ENCODE measurements at places on chromosomes 4 and X. TPM values are rescaled to one million over a fixed set of nuclear protein-coding genes. Genes with fewer than 3 reads are reported as not detected.

Gene CWH43
- not detected for total RNA-seq

DNA sequence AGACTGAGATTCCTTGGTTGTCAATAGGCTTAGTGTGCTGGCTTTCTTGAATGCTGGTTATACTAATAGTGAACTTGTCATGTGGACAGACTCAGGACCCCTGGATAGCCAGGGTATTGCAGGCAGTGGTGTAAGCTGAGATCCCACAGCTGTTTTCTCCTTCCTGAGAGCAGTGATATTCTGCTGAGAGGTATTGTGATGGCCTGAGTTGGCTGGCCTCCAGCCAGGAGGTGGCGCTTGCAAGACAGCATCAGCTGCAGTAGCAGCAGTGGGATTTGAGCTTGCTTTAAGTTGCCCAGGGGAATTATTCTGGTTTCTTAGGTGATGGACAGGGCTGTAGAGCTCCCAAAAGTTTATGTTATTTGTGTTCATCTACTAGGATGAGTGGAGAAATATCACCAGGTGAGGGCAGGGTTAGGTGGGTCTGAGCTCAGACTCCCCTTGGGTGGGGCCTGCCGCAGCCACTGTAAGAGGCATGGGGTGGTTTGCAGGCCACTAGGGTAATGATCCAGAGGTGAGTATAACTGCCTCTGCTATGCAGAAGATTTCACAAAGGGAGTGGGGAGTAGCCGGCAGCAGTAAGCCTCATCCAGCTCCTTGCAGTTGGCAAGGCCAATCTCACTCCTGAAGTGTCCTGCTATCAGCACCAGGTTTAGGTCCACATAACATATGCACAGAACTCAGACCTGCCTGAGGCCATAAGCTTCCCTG lies 66.2 kb downstream of the IL15 start:
- no peak for DNase-seq

DNA sequence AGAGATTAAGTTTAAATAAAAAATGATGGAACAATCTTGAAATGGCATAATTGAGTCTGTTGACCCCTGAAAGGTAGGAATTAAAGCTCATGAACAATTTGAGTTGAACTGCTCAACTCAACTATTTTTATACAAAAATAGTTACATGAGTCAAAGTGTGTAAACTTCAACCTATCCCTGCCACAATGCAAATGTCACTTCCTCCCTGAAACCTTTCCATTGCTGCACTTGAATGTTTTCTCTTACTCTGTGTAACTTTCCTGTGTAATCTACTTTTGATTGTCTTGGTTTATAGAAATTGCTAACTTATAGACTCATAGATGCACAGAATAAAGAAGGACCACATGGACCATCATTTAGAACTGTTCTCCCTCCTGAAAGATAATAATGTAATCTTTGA lies 218.5 kb downstream of the GBA3 start:
- DNase-seq: no peak

GRCh38 chr4:63786171-63786570 lies 623.1 kb downstream of the TECRL start:
- no peak for DNase-seq

Gene ARL9
- 0.46 TPM for total RNA-seq

Gene FRMD7
- total RNA-seq: not detected

GRCh38 chrX:20664774-20665173 lies 398.1 kb upstream of the RPS6KA3 start:
- no peak for DNase-seq

- DNase-seq: no peak
These were observed 10.6 kb upstream of the HMX1 start for GRCh38 chr4:8882239-8882638.

- DNase-seq: no peak
These were observed 84.0 kb downstream of the LPAR4 start for GRCh38 chrX:78831523-78831922.

Gene FRMPD4
- total RNA-seq: not detected

DNA sequence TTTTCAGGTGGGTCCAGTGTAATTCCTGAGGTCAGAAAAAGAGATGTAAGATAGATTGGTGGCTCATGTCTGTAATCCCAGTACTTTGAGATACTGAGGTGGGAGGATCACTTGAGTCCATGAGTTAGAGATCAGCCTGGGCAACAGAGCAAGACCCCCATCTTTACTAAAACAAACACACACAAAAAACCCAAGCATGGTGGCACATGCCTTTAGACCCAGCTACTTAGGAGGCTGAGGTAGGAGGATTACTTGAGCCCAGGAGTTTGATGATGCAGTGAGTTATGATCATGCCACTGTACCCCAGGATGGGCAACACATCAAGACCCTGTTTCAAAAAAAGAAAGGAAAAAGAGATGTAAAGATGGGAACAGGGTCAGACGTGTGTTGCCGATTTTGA lies 857.4 kb upstream of the NDST4 start:
- DNase-seq: no peak

- peak; percentile 48 for DNase-seq
These were observed 777 bp upstream of the WDFY3 start for GRCh38 chr4:84967243-84967690.

GRCh38 chr4:83392562-83392961 lies 57.9 kb upstream of the HPSE start:
- no peak for DNase-seq

- no peak for DNase-seq
These were observed 713.7 kb upstream of the TENM3 start for GRCh38 chr4:181529537-181529936.

Gene PNCK
- total RNA-seq: 0.98 TPM

Gene ERVMER34-1
- total RNA-seq: not detected
